ENCODE measurements at places on chromosomes 2 and 18.

DNA sequence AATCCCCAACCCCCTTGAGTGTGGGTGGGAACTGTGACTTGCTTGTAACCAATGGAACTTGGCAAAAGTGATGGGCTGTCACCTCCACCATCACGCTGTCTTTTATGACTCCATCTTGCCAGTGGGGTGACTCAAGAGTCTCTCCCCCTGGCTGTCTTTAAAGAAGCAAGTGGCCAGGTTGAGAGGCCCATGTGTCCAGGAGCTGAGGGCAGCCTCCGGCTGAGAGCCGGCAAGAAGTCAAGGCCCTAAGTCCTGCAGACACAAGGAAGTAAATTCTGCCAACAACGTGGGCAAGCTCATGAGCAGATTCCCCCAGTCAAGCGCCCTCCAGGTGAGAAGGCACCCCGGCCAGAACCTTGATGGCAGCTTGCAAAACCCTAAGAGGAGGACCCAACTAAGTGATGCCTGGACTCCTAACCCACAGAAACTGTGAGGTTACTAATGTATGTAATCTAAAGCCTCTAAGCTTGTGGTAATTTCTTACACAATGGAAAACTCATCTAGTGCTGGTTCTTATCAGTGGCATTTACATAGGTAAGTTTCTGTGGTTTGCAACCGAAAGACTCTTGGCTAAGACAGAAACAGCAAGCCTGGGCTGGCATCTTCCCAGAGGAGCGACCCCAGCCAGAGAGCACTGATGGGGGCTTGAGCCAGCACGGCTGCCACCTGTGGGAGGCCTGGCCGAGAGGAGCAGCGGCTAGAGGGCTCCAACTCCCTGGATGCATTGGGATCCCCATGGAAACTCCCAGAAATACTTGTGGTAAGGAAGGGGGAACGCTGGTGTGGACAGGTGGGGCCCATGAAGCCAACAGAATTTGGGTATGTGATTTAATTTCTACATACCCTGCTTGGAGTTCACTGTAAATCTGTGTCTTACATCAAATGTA lies 49.3 kb downstream of the CIB4 start:
- DNase-seq, result peak; percentile 15

GRCh38 chr2:187349326-187349944 lies 98.6 kb downstream of the CALCRL start:
- no peak for DNase-seq

GRCh38 chr2:199704358-199705238 lies 146.4 kb downstream of the FTCDNL1 start:
- peak; percentile 12 for DNase-seq

DNA sequence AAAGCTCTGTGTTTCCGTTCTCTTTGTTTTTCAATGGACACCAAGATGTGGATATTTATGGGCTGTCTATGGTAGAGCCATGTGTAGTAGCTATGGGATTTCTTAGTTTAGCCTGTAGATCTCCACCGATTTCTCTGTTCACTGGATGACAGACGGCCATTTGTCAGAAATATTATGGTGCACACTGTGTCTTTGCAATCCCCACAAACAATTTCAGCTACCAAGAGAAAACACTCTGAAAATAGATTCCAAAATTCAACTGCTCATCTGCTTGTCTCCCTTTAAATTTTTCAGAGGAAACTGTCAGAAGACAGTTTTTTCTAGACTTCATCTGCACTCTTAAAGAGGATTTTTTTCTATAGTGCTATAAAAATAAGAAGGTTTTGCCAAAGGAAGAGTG lies 166.8 kb downstream of the CD226 start:
- DNase-seq, result no peak

DNA sequence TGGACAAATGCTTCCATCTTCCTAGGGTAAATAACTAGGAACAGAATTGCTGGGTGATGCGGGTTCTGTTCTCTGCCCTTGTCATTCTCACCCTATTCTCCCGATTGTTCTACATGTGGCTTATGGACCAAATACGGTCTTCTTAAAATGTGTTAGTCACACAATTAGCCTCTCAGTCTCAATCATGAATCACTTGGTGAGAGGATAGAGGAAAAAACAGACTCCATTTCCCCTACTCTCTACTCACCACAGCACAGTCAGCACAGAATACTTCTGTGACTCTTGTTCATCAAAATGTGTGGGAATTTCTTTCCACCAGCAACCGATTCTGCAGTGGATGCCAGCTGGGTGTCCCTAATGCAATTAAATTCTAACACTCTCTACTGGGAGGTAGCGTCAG lies 125.2 kb downstream of the SH3BP4 start:
- no peak for DNase-seq
